ENCODE measurements at places on chromosomes 7 and 10.

GRCh38 chr7:110130669-110131068 is 960.3 kb upstream of the LRRN3 start:
- DNase-seq: no peak

DNA sequence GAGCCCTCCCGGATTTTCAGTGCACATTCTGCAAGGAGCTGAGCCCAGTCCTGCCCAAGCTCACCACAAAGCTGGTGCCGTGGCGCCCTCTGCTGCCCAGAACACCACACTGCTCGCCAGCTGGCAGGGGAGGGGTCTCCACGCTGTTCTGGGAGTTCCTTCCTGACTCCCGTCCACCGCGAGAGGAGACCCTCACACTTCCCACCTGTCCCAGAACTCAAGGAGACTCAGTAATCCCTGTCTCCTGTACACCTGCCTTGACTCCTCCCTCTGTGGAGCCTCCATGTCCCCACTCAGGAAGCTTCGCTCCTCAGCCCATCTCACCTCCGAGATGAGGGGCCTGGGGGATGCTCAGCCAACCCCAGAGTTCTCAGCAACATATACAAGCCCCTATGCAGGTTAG is 11.3 kb downstream of the C10orf105 start:
- DNase-seq: peak; percentile 85

DNA sequence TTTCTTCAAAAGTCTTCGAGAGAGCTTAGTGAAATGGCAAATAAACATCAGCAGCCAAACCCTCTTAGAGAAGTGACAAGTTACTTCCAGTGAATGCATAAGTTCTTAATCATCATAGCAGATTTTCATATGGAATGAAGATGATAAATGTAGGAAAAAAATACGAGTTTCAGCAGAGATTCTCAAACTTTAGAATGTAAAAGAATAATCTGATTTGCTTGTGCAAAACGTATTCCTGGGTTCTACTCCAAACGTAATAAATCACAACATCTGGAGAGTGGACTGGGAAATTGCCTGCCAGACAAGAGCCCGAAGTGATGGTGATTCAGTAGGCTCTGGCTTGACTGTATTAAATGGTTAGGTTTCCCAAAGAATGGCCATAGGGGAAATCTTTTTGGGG is 62.2 kb downstream of the AKR1E2 start:
- no peak for DNase-seq

DNA sequence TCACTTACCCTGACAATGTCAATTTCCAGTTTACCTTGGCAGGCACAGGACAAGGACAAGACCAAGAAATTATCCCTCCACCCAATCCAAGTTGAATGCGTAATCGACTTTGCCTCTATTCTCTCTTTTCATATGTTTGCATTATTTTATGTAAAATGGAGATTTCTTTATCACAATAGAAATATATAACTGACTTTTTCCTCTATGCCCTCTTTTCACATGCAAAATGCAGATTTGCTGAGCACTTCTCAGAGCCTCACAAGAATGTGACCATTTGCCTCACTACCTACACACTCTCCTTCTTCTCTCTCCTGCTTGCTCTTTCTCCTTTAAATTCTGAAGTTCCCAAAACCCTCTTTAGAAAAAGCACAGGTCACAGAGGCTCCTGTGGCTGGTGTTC is 15.1 kb downstream of the CYP3A43 start:
- no peak for DNase-seq

- DNase-seq: no peak
Measured at GRCh38 chr10:29389493-29389892, 100.6 kb downstream of the LYZL1 start.

DNA sequence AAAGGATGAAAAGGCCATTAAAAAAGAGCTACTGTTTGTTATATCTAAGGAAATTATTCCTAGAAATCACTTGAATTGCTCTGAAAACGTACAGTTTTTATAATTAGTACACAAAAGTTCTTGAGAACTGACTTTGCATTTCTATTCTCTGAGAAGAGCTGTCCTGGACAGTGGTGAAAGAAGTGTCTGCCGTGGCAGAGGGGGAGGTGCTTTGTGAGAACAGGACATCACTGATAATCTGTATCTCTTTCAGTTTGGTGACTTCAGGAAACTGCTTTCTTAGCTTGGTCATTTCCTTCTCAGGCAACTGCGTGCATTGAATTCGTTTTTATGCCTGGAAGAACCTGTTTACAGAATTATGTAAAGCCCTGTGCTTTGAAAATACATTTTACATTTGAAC is 52.1 kb downstream of the POLL start:
- no peak for DNase-seq

DNA sequence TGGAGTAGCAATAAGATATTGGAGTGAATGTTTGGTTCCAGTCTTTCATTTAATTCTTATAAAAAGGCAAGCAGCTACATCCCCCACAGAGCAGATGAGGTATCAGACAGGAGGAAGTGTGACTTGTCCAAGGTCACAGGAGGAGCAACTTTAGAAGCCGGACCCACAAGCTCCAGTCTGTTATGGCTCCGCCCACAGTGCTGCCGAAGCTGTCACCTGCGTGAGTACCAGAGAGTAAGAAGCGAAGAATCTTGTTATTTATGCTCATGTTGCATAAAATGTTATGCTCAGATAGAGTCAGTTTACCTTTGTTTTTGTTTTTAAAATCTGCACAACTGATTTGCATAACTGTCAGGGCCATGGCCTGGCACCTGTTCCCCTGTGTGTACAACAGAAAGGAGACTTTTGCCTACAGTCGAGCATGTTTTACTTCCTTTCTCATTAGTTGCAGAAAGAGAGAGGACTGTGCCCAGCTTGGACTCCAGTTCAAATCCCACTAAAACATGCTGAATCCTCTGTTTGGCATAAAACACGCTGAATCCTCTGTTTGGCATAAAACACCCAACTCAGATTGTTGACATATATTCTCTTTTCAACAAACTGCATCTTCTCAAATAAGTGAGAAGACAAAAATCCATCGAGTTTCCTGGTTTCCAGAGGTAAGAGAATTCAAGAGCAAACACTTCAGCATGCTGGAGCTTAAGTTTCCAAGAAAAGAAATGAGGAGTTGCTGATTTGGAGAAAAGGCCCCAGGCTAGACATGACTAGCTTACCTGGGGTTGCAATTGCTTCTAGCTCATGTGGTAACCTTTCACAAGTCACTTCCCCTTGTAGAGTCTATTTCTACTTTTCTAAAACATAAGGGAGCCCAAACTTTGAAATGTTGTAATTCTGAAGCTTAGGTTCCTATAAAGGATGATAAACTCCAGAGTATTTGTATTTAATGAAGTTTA is 409.8 kb upstream of the ZMIZ1 start:
- DNase-seq: no peak

- DNase-seq: no peak
Measured at GRCh38 chr10:71966046-71967004, 2.1 kb downstream of the CHST3 start.

Data from neural progenitor cell (in vitro differentiated cells).